ENCODE measurements at places on chromosomes 7 and 10.

DNA sequence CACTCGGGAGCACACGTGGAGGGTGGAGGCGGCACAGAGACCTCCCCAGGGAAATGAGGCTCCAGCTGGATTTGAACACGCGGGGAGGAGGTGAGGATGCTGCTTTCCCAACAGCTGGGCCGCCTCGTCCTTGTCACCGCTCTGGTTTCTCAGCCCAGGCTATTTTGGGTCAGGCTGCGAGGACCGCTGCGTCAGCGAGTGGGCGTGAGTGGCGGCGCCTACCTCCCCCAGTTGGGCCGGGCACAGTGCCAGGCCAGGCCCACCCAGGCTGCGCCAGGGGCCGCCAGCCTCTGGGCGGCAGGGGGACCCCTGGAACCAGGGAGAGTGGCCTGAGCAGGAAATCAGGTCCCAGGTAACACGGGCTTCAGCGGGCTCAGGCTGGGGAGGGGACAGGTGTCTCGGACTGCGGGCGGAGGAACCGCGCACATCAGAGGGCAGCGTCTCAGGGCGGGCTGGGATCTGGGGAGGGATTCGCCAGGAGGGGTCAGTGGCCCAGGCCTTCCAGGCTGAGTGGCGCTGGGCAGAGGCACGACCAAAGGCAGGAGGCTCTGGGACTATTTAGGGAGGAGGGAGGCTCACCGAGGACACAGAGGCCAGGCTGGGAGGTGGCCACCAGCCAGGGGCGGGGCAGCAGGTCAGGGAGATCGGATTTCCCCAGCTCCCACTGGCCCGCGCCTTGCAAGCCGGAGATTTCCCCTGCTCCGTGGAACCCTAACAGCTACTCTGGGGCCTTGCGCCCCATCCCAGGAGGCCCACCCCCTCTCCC lies 125.2 kb upstream of the RET start:
- peak; percentile 56 for DNase-seq

- no peak for DNase-seq
Observed at GRCh38 chr10:27687743-27688142, 57.9 kb downstream of the MKX start.

- no peak for DNase-seq
Observed at GRCh38 chr7:99221866-99222265, 14.0 kb upstream of the KPNA7 start.

DNA sequence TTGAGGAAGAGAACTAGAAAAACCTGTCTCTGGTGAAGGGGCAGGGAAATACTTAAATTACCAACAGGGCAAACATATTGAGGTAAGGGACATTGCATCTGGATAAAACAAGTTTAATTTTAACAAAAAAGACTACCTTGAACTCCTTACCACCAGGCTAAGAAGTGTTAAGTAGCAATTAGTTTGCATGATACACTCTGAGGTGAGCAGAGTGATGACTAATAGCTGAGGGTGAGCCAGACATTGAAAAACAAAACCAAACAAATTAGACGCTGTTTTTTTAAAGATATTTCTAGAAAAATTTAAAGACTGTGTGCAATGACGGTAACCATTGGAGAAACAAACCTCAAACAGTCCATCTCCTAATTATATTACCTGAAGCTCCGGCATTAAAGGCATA lies 105.9 kb downstream of the ANKRD7 start:
- DNase-seq, result no peak

- DNase-seq, result no peak
Observed at GRCh38 chr7:101216001-101216859, 1.2 kb downstream of the PLOD3 start.

DNA sequence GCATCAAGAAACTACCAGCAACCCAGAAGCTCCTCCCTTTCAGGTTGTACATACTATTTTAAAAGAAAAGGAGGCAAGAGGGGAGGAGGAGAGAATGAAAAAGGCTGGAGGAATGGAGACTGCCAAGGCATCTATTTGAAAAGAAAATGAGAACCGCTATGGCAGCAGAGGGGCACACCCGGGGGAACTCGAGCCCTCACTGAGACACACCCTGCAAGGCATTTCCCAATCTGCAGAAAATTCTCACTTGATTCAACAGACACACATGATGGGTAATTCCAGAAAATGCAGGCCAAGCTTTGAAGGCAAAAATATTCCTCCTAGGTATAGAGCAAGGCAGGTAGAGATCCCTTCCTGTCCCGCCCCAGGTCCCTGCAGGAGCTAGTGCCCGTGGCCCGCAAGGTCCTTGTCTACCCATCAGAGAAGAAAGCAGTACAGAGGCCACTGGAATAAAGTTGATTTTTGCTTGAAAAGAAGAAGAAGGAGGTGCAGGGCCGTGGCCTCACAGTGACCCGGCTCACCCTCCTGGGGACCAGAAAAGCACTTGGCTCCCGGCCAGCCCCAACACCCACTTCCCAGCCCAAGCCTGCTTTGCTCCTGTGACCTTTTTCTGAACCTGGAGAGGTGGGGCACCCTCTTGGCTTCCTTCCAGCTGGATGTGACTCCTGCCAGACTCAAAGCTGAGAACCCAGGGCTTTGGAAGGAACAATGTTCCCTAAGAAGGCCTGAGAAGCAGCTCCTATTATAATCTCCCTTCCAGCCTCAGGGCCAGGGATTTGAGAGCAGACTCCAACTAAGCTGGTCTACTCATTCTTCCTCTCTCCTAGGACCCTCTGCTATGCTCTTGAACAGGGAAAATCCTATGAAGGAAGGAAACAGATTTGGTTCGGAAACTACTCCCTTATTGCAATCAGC lies 6.2 kb upstream of the PIK3CG start:
- no peak for DNase-seq

DNA sequence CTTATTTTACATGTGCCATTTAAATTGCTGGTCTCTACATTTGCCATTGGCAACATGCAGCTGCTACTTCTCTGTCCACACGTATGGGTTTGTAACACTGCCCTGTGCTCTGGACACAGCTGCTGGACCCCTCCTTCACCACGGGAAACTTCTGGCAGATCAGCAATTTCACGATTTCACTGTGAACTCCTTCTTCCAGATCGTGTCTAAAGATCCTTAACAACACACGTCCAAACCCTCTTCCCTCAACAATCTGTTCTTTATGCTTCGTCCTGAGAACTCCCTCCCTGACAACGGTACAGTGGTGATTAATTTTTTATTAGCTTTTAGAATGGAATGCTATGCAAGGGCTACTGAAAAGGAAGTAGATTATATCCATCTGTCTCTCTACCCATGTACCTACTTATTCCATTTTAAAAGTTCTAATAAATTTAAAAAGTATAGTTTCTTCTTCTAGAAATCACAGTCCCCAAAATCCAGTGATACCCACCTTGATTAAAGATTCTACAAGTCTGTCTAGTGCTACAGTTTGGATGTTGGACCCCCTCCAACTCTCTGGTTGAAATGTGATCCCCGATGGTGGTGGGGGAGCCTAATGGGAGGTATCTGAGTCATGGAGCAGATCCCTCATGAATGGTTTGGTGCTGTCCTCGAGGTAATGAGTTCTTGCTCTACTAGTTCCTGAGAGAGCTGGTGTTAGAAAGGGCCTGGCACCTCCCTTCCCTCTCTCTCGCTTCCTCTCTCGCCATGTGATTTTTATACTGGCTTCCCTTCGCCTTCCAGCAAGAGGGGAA lies 81.0 kb downstream of the KIAA1549 start:
- DNase-seq, result no peak

DNA sequence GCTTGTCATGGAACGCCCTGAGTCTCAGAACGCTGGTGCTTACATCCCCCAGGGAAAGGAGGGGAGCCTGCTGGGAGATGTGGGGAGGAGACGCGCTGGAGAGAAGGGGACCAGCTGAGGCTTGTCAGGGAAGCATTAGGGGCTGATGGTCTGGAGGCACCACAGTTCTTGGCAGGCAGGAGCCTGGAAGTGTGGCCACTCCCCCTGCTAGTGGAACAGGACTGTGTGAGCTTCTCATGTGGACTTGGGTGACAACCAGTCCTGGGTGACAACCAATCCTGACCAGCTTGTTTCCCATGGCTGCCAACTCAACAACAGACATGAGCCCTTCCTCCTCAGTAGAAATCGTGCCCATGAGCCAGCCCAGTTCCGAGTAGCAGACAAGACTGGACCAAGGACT lies 87.8 kb downstream of the SPDYE5 start:
- DNase-seq, result no peak

DNA sequence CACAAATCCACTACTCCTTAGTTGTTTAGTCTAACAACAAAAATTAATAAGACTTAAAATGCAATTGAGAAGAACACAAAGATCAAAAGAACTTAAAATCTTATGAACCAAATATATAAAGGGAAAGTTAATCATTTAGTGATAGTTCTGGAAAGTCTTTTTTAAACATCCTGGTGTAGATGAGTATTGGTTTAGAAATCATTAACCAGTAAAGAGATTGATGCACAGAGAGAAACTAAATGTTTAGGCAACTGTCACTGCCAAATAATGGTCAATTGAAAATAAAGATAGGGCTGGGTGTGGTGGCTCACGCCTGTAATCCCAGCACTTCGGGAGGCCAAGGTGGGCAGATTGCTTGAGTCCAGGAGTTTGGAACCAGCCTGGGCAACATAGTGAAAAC lies 44.9 kb downstream of the SP8 start:
- no peak for DNase-seq

- DNase-seq, result no peak
Observed at GRCh38 chr7:127755521-127755920, 103.5 kb downstream of the SND1 start.

DNA sequence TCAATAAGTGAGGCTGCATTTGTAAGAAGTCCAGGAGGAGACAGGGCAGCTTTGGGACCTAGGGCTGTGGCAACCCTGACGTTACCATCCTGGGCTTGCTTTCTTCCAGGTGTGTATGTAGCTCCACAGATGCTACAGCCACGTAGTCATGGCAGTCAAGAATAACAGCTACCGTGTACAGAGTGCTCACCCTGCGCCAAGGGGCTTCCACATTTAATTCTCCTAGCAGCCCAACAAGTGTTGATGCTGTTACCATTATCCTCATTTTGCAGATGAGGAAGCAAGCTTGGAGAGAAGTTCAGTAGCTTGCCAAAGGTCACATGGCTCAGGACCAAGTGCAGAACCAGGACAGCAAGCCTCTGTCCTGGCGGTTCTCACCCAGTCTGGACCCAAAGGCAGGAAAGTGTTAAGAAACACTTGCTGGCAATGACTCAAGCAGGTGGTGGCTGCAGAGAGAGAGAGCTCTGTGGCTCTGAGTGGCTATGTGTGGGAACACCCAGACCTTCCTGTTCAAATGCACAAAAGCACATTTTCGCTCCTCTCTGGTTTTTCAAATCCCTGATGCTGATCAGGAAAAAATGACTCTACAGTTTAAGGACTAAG lies 89.8 kb downstream of the CREM start:
- peak; percentile 38 for DNase-seq

DNA sequence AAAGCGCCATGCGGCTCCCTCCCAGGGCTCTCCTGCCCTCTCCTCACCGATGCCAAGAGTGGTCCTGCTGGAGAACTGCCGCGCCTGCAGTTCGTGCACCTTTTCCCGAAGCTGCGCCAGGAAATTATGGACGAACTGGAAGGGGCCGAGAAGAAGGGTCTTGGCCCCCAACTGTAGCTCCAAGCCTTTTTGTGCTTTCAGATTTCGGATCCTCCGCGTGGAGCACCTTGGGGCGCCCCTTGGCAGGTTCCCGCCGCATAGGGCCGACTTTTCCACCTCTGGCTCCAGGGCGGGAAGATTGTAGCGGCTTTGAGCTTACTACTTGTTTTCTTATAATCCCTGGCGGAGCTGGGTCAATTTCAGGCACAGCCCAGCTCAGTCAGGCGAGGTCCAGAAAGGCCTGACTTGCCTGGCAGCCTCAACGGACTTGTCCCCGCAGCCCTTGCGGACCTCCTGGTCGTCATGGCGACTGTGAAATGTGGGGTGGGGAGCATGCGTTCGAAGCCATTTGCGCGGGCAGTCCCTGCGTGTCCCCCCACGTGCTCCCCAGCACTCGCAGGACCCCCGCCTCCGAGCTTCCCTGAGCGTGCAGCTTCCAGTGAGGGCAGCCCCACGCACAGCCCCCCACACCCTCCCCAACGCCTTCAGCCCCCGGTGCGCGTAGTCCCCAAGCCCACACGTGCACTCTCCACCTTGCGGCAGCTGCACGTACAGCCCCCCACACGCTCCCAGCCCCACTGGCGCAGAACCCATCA lies 129.9 kb downstream of the KBTBD2 start:
- no peak for DNase-seq

- DNase-seq, result no peak
Observed at GRCh38 chr7:151226560-151226874, 488 bp downstream of the ABCF2 start.
